ENCODE measurements at places on chromosomes 5 and 9.

DNA sequence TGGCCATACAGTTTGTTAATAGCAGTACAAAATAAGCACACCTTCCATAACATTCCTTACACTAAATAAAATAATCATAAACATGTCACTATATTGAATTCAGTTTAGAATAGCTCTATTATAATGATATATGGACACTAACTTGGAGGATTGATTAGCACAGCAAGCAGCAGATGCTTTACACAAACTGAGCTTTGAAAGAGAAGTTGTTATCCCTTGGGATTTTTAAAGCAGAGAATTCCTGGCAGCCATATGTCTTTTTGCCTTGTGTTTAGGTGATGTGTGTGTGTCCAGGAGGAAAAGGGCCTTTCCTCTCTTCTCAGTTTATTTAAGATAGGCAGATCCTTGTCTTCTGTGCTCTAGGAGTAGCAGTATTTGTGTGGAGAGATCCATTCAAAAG lies 232.2 kb upstream of the GRIN3A start:
- no peak for DNase-seq

DNA sequence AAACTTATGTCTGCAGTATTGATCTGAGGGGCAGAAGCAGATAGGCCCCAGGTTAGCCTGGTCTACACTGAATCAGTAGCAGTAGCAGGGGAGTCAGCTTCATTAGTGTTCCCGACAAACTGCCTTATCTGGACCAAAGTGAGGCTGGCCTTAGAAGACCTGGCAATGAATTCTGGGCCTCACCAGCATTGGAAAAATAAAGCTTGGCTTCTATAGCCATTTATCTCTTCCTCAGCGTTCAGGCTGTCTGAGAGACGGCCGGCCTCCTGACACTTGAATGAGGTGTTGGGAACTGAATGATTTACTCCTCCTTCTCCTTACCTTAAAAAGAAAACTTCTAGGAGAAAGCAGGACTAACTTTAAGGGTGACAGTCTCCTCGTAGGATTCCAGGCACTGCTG lies 141.8 kb upstream of the RUSC2 start:
- DNase-seq: no peak

DNA sequence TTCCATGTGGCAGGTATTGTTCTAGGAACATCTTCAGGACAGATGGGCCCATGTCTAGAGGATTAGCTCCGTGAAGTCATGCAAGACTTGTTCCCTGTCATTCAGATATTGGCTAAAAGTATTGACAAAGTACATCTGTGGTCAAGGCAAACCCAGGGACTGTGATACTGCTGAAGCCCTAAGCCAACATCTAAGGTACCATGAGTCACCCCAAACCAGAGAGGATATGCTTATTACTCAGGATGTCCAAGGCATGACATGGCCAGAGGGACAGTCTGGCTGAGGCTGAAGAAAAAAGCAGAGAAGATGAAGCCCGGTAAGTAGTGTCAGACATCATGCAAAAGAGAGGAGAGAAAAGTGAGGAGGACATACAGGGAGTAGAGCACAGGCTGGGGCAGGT lies 31.0 kb downstream of the HMHB1 start:
- no peak for DNase-seq

GRCh38 chr5:6761333-6761732 lies 48.1 kb downstream of the TENT4A start:
- no peak for DNase-seq

GRCh38 chr5:168314735-168315411 lies 23.4 kb downstream of the WWC1 start:
- DNase-seq: no peak

GRCh38 chr5:175821790-175822211 lies 49.6 kb upstream of the CPLX2 start:
- DNase-seq: no peak

DNA sequence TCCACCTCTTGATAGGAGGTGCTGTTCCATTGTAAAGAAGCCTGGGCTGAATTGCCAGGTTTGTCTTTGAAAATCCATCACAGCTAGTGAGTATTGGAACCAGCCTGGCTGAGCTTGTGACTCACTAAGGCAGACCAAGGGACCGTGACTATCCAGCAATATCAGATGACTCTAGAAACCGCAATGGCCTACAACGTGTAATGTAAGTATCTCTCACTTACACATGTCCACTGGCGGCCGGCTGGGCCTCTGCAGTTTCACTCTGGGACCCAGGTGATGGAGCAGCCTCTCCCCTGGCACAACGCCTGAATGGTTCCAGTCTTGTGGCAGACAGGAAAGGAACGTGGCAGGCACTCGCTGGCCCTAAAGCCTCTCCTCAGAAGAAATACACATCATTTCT lies 3.1 kb upstream of the HRH2 start:
- DNase-seq: no peak

- peak; percentile 93 for DNase-seq
Observed at GRCh38 chr9:37747271-37747753, 6.3 kb upstream of the TRMT10B start.

DNA sequence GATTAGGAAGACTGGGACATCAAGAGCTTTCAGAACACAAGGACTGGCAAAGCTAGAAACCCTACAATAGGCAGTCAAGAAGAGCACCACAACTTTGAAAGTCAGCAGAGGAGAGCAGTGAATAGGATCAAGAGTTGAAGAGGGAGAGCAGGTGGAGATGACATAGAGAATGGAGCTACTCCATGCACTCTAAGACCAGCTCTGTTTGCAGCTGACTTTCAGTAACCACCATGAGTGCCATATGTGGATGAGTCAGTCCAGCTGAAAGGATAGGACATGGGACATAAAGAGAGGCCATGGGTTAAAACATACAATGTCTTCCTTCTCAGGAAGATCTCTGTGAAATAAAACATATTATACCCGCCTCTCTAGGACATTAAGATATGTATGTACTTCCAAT lies 289.1 kb upstream of the KLF4 start:
- DNase-seq: no peak

DNA sequence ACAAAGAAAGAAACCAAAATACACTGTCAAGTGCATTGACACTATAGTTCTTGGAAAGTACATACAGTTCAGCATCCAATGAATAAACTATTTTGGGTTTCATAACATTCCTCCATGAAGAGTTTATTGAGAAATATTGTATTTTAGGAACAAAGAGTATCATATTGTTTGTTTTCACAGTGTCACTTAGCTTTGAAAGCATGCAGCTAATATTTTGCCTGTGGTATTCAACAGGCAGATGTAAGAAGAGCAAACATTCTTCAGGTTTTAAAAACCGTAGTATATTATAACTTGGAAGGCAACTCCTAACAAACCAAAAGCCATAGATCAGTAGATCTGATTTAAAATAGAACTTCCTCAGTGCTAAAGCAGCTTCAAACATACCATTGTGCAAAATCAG lies 4.5 kb downstream of the PRELID2 start:
- no peak for DNase-seq

DNA sequence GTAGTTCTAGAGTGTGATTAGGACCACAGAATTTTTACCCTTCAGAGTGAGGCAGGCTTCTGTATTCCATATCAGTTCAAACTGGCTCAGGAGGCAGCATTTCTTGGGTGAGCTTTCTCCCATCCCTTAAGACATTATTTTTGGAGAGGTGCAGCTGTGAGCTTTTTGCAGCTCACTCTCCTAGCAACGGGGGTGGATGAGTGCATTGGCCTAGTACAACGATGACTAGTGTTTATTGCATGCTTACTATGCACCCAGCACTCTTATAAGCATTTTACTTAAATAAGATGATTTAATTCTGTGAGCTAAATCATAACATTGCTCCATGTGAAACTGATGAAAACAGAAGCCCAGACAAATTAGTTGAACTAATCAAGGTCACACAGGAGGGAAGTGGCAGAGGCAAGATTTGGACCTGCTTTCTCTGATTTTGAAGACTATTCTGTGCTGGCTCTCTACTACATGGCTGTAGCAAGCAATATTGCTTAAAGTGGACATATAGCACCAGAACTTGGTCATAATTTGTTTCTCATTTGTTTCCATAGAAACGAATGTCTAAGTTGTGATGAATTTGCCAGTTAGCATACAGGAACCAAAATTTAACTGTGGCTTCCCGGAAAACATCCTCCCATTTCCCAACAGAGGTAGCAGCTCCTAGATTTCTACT lies 372.1 kb upstream of the RIOK2 start:
- no peak for DNase-seq

GRCh38 chr9:129838707-129839259 lies 3.5 kb downstream of the USP20 start:
- DNase-seq: no peak

- no peak for DNase-seq
Observed at GRCh38 chr9:131743096-131743495, 3.2 kb upstream of the RAPGEF1 start.

DNA sequence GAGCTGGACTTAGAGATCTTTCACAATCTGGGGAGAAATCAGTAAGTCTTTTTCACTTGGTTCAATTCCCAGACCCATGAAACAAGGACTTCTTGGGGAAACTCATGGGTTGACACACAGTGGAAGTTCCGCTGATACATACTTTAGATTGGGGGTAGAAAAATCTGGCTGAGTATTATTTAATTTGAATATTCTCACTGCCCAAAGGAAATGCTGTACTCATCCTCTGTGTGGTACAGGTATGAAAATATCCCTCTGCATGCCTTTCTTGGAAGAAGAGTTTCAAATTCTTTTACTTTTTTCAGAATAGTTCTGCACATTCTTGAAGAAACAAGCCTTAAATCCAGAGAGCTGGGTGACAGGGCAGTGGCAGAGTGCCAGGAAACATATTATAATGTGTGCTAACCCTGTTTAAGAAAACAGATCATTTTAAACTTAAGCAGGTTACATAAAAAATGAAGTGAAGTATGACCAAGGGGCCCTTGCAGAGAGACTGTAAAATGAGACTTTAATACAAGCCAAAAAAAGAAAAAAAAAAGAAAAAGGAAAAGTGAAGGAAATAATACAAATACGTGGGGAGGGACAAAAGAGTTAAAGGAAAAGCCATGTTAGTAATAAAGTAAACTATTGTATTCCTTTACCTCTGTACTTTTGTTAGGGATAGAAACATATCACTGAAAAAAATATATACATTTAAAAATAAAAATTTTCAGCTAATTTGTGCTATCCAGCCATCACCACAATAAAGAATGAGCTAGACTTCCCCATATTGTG lies 173.4 kb upstream of the NR3C1 start:
- DNase-seq: no peak

GRCh38 chr9:22514871-22515270 lies 68.2 kb downstream of the DMRTA1 start:
- no peak for DNase-seq

DNA sequence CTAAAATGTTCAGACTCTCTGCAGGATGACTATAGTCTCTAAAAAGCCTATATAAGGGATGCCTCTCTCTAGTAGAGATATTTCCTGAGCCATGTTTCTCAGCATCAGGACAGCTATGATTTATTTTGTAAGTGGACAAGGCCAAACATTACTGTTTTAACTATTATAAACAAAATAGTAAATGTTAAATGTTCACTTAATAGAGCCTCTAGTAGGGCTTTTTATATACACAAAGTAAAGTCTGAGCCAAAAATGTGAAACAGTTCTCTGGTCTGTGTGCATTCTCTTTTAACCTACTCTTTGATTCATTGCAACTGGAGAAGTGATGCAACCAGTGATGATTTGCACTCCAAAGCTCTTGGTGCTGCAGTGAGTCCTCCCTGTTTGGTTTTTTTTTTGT lies 220.5 kb downstream of the GDNF start:
- DNase-seq: no peak

DNA sequence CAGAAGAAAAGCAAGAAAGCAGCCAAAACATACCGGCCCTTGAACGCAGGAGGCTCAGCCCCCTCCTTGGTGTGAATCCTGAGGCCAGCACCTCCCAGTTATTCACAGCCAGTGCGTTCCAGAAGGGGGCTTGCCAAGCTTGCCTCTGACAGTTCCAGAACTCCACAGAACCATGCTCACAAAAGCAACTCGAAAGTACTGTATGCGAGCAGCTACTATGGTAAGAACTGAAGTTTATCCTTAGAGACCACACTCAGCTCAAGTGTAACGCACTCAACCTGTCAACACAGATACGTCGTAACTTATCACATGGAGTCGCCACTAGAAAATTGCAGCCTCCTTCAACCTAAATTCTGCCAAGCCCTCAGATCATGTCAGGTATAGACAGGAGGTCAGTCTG lies 1.4 kb downstream of the UBAC1 start:
- no peak for DNase-seq

- no peak for DNase-seq
Observed at GRCh38 chr5:179256328-179257175, 88.7 kb downstream of the ADAMTS2 start.

DNA sequence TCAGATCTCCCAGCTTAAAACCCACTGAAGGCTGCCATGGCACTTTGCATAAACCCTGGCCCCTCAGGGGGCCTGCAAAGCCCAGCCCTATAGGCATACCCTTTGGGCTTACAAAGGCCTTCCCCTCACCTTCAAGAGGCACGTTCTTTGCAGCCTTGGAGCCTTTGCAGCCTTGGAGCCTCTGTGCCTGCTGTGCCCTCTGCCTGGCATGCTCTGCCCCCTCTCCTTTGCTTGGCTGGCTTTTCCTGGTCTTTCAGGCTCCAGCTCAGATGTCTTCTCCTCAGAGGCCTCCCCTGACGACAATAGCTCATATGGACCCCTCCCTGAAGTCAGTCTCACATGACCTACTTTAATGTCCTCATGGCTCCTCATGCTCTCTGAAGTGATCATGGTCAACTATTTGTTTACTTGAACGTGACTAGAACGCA lies 60.3 kb downstream of the CXXC5 start:
- no peak for DNase-seq

- peak; percentile 88 for DNase-seq
Observed at GRCh38 chr5:99019812-99020697, 91.2 kb upstream of the CHD1 start.

- DNase-seq: no peak
Observed at GRCh38 chr5:141402553-141403243, at the start of gene PCDHGA9. TSS of gene PCDHGA9 (plus strand) at chr5:141402778. CDS start at chr5:141402953, 175 bp downstream.

DNA sequence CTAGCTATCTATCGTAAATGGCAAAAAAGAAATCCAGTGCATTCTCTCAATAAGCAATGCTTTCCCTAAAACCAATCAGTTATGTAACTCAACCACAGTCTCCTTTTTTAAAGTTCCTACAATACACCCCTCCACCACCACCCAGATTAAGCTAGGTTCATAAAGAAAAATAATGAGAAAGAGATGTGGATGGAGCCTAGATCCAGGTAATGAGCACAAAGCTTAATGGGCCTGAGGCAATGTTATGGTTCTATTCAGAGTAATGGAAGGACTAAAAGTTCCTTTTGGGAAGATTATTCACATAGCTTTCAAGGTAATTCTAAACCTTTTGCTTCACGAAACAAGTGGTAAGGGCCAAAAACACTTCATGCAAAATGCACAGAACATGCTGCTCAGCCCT lies 113.5 kb downstream of the MPDZ start:
- no peak for DNase-seq

- no peak for DNase-seq
Observed at GRCh38 chr5:37043693-37044092, 167.1 kb downstream of the NIPBL start.

DNA sequence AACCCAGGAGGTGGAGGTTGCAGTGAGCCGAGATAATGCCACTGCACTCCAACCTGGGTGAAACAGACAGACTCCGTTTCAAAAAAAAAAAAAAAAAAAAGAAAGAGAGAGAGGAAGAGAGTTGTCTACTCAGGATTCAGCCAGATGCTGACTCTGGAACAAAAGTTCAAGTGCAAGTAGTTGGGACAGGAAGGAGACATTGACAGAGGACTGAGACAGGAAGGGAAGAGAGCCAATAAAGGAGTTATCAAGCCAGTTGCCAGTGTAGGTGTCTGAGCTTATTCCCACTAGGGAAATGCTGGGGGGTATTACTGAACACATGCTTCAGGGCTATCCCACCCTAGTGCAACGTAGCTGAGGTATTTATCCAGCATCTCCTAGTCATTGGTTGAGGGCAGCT lies 147.7 kb upstream of the SLC1A3 start:
- DNase-seq: no peak

- no peak for DNase-seq
Observed at GRCh38 chr5:132232465-132232864, 4.8 kb upstream of the P4HA2 start.
